ENCODE measurements at places on chromosomes 7 and 10. TPM values are rescaled to one million over a fixed set of nuclear protein-coding genes. Genes with fewer than 3 reads are reported as not detected.

GRCh38 chr7:303884-304573 lies 14.1 kb downstream of the FOXL3 start:
- DNase-seq, result no peak
- H3K4me1 ChIP-seq, result no peaks in the 10 kb centered on the region
- no peak overlapping the region for H3K4me3 ChIP-seq

VWA2 gene
- total RNA-seq, result 5.8 TPM

GRCh38 chr7:157228864-157229422 lies 90.2 kb downstream of the UBE3C start:
- no peak overlapping the region for H3K4me3 ChIP-seq
- peaks cover 47% of the 10 kb centered on the region for H3K36me3 ChIP-seq

SLC26A5 gene
- not detected for total RNA-seq

- no peaks in the 10 kb centered on the region for H3K36me3 ChIP-seq
- DNase-seq, result no peak
- H3K4me1 ChIP-seq, result no peaks in the 10 kb centered on the region
Measured at GRCh38 chr7:69622960-69623359, 24.7 kb downstream of the AUTS2 start.

DNA sequence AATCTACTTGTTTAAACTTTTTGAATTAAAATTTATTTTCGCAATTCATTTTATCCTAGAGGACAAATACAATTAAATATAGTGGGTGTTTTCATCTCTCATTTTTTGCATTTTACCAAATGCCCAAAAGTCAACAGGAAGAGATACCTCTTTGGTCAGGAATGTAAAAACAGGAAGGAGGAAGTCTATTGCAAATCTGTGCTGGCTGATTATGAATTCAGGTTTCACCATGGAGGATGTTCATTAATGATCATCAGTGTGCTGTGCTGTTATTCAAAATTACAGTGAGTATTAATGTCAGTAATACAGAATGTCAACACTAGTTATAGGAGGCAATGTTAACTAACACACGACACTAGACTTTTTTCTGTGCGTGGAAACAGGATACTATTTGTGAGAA lies 24.7 kb downstream of the EXOC6 start:
- H3K36me3 ChIP-seq, result no peaks in the 10 kb centered on the region
- H3K27me3 ChIP-seq, result no peaks in the 10 kb centered on the region
- H3K4me3 ChIP-seq, result no peak overlapping the region
- no peak for DNase-seq

DNA sequence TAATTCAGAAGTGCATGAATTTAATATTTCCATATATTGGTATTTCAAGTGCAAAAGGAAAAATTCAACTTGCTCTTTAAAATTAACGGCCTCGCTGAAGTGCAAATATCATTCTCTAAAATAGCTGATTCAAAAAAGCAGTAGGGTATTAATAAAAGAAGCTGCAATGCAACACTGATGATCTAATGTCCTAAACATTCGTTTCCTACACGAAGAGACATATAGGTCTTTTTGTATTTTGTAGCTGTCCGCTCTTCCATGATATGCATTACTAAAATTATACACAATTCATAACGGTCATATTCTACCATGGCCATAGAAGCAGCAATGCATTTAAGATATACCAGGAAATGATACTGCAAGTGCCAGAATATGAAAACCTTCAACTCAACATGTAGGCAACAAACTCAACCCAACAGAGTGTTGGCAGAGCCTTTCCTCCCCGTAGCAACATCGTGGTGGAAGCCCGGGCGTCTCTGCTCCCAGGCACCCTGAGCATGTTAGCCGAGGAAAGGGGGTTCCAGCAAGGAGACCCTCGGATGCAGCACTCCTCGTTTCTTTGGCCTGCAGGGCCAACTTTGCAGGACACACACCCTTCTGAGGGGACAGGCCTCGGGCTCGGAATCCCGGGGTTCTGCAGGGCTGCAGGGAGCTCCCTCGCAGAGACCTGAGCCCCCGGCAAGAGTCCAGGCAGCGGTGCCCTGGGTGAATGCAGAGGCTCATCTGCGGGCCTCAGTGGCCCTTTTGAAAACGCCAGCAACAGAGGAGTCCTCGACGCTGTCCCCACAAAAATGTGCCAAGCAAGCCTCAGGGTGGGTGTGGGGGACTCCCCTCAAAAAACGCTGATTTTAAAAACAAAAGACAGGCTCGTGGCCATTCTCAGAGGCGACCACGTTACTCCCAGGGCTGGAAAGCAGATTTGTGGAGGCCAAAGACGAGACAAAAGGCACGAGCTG lies 1.6 kb downstream of the FAM171A1 start:
- H3K4me1 ChIP-seq, result no peaks in the 10 kb centered on the region
- H3K27ac ChIP-seq, result no peak overlapping the region
- no peaks in the 10 kb centered on the region for H3K36me3 ChIP-seq
- peaks cover 84% of the 10 kb centered on the region for H3K27me3 ChIP-seq

AS3MT gene
- 0.35 TPM for total RNA-seq

DNA sequence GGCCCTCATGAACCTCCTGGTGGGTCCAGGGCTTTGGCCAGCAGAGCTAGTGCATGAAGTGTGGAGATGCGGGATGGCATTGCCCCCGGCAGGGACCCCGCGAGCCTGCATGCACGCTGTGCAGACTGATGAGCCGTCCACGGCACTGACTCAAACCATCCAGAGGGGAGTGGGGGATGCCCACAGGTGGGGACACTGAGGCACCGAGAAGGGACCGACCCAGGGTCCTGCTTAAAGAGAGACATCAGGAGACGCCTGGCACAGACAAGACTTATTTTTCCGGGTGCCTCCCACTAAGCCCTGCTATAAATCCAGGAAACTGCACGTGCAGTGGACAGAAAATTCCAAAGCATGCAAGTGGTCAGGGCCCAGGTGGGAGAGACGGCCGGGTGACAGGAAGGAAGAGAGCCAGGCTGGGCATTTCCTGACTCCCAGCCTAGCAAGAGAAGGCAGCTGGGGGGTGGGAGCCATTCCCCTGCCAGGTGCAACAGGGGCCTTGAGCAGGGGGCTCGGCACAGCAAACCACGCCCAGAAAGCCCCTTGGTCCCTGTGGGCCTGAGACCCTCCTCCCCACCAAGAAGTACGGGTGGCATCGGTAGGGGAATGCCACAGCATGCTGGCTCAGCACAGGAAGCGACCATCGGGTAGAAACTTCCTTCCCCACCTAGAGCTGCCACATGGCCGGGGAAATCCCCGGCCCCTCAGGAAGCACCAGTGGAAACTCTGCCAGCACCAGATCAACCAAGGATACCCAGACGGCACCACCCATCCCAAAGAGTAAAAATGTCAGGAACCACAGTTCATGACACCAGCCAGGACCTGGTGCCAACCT lies 91.5 kb downstream of the FOXL3 start:
- H3K4me1 ChIP-seq, result no peaks in the 10 kb centered on the region
- H3K27me3 ChIP-seq, result peaks cover 85% of the 10 kb centered on the region
- H3K4me3 ChIP-seq, result no peak overlapping the region
- no peak for DNase-seq

DNA sequence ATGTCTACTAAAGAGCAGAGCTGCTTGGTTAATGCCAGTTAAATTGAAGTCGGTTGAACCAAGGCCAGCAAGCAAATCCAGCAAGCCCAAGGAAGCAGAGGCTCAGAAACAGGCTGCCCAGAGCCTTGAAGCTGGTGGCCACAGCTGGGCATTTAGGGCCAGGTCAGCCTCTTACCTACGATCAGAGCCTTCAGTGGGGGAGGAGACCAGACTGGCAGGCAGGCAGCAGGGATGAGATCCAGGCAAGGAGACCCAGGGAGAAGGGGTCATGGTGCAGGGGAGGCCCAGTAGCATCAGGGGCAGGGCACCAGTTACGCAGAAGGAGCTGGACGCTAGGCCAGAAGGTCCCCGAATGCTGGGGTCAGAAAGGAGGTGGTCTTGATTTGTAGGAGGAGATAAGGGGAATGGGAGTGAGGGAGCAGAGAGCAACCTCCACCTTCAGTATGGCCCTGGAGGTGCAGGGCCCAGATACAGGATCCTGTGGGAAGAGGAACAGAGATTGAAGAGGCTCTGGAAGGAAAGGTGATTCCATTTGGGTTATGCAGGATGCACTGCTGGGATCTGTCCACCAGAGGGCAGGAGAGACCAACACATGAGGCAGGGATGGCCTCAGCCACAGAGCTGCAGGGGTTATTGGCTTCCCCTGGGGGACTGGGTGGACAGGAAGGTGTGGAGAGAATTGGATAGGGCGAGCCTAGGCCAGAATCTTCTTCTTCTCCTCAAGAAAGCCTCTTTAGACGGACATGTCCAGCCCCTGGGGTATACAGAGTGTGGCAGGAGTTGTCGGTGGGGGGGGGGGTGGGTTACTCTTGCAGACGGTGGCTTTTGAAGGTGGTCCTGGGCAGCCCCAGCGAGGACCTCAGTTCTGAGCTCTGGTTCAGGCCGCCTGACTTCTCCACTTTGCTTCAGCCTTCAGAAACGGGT lies 132.6 kb upstream of the PODXL start:
- no peak overlapping the region for H3K27ac ChIP-seq
- H3K27me3 ChIP-seq, result peaks cover 100% of the 10 kb centered on the region

- no peaks in the 10 kb centered on the region for H3K4me1 ChIP-seq
- DNase-seq, result no peak
- no peak overlapping the region for H3K27ac ChIP-seq
- no peak overlapping the region for H3K4me3 ChIP-seq
- H3K27me3 ChIP-seq, result peaks cover 43% of the 10 kb centered on the region
Measured at GRCh38 chr7:151984612-151985011, 28.4 kb downstream of the GALNTL5 start.

DNA sequence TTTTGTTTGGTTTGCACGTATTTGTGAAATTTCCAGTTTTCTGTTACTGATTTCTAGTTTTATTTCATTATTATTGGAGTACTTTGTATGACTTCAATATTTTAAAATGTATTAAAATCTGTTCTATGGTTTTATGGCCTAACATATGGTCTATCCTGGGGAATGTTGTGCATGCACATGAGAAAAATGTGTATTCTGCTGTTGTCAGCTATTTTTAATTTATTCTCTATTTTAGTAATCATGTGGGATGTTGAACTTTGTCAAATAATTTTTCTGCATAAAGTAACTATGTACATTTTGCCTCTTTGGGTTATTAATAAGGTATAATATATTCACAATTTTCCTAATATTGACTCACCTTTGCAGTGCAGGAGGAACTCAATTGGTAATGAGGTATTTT lies 46.7 kb downstream of the EBLN1 start:
- no peak overlapping the region for H3K27ac ChIP-seq
- no peaks in the 10 kb centered on the region for H3K36me3 ChIP-seq
- no peak for DNase-seq
- H3K27me3 ChIP-seq, result peaks cover 34% of the 10 kb centered on the region
- H3K4me3 ChIP-seq, result no peak overlapping the region
- no peaks in the 10 kb centered on the region for H3K4me1 ChIP-seq

- H3K36me3 ChIP-seq, result peaks cover 15% of the 10 kb centered on the region
- H3K4me1 ChIP-seq, result peaks cover 26% of the 10 kb centered on the region
- no peaks in the 10 kb centered on the region for H3K27me3 ChIP-seq
- H3K27ac ChIP-seq, result no peak overlapping the region
- no peak for DNase-seq
Measured at GRCh38 chr10:132588301-132589013, 50.9 kb downstream of the INPP5A start.

- H3K4me3 ChIP-seq, result no peak overlapping the region
- DNase-seq, result no peak
- no peaks in the 10 kb centered on the region for H3K27me3 ChIP-seq
Measured at GRCh38 chr7:1939434-1940401, 269.6 kb downstream of the ELFN1 start.

Data from Calu3 (cell line).